CD4-positive, alpha-beta T cell treated with Interleukin-4 for 1 hour (primary cell): ENCODE measurements at places on chromosomes 1 and 21.

- no peak for DNase-seq
These were observed 1.9 kb downstream of the GIPC2 start for GRCh38 chr1:78047631-78048030.

GRCh38 chr1:192852001-192852947 is 43.4 kb downstream of the RGS2 start:
- DNase-seq = no peak

GRCh38 chr1:46458190-46458589 is 31.4 kb upstream of the DMBX1 start:
- DNase-seq = no peak

GRCh38 chr1:15866721-15867201 is 19.3 kb downstream of the SPEN start:
- no peak for DNase-seq

- DNase-seq = no peak
These were observed 48.5 kb upstream of the FBXO28 start for GRCh38 chr1:224065455-224065854.

DNA sequence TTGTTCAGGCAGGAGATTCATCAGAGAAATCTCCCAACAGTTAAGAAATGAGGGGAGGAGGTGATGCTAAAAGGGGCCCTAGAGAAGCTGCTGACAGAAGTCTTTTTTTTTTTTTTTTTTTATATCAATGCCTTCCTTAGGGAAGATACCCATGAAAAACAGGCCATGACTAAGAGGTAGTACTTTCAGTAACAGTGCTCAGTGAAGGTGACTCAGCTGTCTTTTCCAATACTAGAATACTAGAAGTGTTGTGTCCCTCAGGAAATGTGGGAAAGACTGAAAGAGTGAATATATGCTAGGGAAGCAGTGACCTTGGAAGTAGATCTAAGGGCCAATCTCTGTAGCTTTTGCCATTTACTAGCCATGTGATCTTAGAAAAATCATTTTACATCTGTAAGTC is 52.4 kb upstream of the SLFNL1 start:
- DNase-seq = no peak

DNA sequence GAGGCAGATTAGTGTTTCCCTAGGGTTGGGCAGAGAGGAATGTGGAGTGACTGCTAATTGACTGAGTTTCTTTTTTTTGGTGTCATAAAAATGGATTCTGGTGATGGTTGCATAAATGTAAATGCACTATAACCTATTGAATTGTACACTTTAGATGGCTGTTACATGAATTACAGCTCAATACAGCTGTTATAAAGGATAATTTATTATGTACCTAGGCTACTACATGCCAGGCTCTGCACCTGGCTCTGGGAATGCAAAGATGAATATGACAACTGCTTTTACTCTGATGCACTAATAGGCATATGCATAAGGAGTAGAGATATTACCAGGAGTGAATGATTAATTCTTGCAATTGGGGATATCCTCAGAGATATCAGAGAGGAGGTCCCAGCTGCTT is 345.3 kb downstream of the PTBP2 start:
- DNase-seq = no peak

- no peak for DNase-seq
These were observed 129.8 kb downstream of the PBX1 start for GRCh38 chr1:164688791-164689190.

DNA sequence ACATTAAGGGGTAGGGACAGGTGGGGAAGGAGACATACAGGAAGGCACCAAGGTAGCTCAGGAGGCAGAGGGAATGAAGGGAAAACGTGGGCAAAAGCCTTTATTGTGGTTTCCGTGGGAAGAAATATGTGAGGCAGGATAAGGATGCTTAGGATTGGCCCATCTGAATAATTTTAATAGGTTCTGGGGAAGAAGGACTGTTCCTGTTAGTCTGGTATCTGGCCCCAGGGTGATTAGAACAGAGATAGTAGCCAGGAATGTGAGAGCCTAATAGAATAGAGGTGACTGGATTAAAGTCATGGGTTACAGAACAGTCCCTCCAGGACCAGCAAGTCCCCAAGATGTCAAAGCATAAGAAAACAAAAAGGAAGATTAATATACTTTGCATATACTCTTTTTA is 545.2 kb upstream of the CAMK1G start:
- no peak for DNase-seq

- DNase-seq = no peak
These were observed 36.1 kb downstream of the LRIF1 start for GRCh38 chr1:110927484-110928075.

DNA sequence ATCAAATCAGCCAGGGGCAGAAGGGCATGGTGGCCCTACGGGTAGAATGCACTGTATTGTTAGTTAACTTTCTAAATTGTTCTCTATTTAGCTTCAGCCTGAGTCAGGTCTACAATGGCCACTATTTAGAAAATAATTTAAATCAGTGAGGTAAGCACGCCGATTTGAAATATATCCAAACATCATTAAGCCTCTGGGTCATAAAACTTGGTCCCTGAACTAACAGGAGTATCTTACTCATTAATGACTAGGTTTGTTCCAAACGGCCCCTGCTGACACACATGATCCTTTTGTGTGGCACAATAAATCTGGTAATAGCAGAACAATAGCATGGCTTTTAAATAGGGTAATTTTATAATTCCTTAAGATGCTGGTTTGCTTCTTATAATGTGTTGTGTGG is 48.4 kb downstream of the STX6 start:
- no peak for DNase-seq

DNA sequence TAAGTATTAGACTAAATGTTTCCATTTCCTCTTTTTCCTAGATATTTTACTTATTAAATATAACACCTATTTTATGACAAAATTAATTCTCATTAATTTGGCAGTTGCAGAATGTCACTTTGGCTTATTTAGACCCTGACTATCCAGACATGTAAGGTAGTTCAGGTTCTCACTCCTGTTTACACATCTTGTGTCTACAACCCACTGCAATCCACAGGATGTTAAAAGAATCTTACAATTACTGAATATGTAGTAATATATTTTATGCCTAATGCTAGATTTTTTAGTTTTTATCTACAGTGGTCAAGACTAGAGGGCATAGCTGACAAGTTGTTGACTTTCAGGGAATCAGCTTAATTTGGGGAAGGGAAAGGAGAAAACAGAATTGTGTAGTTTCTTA is 346.7 kb downstream of the USP25 start:
- DNase-seq = no peak

DNA sequence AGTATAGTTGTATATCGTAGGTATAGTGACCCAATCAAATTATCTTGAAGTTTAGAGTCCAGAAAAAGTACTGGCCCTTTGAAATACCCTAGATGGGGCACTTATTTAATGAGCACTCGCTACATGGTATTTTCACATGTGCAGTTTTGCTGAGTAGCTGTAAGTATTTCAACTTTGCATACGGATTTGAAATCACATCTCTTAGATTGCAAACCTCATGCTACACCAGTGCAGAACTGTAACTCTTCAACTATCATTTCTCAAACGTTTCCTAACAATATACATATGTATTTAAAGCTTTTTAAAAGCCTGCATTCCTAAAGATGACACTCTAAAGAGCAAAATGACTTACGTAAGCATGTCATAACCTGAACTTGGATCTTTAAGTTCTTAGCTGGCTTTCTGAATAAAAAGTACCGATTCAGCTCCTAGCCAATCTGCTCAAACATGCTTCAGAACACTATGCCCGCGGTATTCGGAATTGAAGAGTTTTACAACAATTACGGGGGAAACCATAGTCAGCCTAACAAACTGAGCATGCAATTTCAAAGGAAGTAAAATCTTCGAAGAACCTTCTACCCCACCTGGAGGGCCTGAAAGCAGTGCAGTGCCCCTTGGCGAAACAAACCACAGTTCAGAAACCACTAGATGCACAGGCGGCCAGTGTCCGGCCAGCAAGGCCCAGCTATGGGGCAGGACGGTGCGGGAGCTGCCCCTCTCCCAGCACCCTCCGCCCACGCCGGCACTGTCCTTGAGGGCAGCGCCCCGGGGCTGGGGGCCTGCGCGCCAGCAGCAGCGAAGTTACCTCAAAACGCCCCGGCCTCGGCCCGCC is 863 bp downstream of the FH start:
- DNase-seq = peak; percentile 14

GRCh38 chr21:25567472-25567871 is 39.8 kb downstream of the MRPL39 start:
- no peak for DNase-seq

- DNase-seq = no peak
These were observed 34.8 kb downstream of the ANKRD13C start for GRCh38 chr1:70319750-70320149.

- DNase-seq = no peak
These were observed 79.9 kb downstream of the OLFML2B start for GRCh38 chr1:161943737-161944136.

GRCh38 chr1:227797144-227797543 is 18.3 kb upstream of the PRSS38 start:
- no peak for DNase-seq

DNA sequence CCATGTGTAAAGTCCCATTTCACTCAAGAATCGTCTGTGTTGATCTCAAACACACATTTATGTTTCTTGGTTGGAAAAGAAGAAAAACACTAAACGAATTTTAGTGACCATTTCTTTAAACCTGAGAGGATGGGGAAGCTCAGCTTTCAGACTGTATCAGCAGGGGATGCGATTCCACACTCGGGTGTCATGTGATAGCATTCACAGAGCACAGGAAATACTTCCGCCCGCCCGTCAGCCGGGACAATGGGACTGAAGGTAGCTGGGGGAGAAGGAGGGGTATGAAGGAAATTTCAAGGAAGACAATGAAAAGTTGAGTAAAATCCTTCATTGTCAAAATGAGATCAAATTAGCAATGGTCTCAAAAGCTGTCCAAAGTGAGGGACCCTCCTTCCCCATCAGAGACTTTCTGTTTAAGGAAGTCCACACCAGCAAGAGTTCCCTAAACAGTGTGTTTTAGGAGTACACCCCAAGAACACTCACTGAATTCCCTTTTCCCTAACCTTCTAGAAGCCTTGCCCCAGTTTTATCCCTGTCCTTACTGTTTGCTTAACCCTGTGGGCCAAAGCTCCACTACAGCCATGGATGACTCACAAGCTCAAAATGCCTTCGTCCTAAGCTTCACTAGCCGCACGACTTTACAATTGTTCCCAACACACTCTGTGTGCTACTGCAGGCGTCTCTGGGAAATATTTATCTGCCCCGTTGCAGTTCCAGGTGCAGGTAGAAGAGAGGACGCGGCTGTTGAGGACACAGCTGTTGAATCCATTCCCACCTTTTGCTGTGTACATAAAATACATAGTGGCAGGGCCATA is 51.4 kb upstream of the SIM2 start:
- DNase-seq = no peak

- DNase-seq = no peak
These were observed 131.2 kb downstream of the URB2 start for GRCh38 chr1:229757226-229757625.

DNA sequence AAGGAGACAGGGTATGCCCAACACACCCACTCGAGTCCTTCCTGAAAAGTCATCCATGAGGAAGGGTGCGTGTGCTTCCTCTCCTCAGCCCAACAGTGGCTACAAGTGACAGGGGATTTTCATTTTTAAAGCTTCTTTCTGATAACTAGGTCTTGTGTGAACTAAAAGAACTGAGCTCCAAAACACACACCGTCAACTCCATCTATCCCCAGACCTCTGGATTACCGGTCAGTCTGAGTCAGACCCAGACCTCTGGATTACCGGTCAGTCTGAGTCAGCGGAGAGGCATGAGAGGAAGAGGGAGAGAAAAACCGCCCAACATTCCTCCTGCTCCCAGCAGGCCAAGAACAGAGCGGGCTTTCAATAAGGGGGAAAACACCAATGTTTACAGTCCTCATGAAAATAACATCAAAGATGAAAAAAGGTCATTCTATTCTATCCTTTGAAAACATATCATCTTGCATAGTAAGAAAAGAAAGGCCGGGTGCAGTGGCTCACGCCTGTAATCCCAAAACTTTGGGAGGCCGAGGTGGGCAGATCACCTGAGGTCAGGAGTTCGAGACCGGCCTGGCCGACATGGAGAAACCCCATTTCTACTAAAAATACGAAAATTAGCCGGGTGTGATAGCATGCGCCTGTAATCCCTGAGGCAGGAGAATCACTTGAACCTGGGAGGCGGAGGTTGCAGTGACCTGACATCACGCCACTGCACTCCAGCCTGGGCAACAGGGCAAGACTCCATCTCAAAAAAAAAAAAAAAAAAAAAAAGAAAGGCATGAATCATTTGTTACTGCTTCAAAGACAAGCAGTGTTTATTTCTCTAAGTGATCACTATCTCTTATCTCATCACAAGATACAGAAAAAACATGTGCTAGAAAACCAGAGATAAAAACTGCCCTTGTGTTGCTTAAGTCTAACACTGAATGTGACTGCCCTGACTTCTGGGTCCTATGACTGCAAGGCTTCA is 3.4 kb downstream of the PTTG1IP start:
- DNase-seq = peak; percentile 46

DNA sequence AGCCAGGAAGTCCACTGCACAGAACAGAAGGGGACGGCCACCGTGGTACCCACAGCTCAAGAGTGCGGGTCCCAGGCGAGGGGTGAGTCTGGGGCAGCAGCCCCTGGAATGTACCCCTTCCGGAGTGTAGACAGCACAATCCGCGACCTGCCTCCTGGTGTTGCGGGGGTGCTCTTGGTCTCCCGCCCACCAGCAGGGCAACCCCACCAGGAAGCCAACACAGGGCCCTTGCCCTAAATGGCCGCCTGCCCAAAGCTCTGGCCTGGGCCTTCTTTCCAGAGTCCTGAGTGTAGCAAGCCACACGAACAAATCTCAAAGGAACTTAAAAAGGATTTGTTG is 1.1 kb upstream of the SLC19A1 start:
- DNase-seq = no peak

GRCh38 chr1:219812086-219812485 is 116.3 kb downstream of the SLC30A10 start:
- no peak for DNase-seq

GRCh38 chr1:78587211-78587610 is 33.0 kb upstream of the IFI44L start:
- no peak for DNase-seq

DNA sequence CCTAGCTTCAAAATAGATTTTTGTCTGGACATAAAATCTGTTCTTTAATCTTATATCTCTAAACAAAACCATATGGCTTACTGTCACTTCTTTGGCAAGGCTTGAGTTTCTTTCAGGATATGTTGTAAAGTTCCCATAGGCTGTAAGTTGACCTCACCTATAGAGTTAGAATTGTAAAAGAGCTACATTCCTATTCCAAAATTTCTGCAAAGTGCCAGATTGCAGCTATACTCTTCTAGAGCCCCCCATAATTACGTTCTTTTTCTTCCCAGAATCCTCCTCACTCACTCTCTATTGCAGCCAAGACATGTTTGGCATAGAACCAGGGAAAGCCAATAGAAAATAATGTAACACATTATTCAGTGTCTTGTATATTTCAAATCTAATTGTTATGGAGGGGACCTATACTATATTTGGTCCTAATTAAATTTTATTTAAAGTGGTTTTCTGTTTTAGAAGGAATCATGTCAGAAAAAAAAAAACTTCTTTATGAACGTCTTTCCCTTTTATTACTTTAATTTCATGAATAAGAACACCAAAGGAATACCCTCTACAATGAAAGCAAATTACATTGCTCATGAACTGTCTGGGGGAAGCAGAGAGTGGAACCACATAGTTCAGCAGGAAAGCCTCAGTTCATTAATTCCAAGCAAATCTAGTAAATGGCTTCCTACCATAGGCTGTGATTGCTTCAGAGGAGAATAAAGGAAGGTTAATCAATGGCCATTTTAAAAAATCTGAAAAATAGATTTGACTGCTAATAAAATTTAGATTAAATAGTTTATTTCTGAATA is 22.3 kb downstream of the CTTNBP2NL start:
- DNase-seq = no peak
